ENCODE measurements at places on chromosomes 13 and 19.

GRCh38 chr13:51976423-51976822, 34.8 kb downstream of the ATP7B start:
- no peak for DNase-seq

- no peak for DNase-seq
Measured at GRCh38 chr19:50230379-50231351, 27.2 kb downstream of the MYH14 start.

- no peak for DNase-seq
Measured at GRCh38 chr13:113666329-113666670, 719 bp upstream of the GRK1 start.

- DNase-seq, result no peak
Measured at GRCh38 chr13:27259831-27260230, 8.5 kb downstream of the RPL21 start.

DNA sequence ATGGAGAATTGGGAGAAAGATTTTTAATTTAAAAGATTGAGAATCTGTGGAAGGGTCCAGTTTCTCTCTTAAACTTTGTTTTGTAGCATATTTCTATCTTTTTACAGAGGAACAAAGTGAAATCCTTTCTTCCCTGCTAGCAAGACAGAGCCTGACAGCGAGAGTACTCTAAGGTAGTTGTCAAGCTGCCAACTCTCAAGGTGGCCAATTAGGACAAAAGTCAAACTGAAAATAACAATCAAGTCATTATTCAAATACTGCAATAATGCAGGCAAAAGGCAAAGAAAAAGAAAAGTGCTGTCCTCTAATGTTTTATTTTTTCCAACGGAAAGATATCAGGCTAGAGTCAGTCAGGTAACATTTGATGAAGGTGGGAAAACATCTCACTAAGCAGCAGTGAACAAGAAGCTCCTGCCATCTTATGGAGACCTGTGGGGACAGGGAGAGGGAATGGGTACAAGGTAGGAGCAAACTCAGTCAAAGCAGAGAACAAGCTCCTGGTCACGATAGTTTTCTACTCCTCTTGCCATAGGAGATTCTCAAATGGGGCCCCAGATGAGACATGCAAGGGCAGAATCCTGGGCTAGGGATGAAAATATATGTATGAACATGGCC, 801.9 kb upstream of the SLITRK1 start:
- no peak for DNase-seq

GRCh38 chr19:7678971-7679751, 1.5 kb upstream of the TRAPPC5 start:
- DNase-seq, result no peak

DNA sequence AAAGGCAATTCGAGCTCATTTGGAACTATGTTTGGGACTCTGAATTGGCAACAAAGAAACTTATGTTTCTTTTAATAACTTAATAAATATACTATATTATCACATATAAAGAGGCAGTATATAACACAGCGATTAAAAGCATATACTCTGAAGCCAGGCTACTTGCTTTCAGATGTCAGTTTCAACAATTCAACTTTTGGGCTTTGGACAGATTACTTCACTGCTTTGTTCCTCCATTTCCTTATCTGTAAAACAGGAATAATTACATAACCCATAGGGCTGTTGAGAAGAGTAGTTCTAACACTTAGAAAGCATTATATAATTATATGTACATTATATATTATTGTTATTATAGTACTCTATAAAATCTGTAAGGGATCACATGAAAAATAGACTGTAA, 107.2 kb downstream of the EDNRB start:
- DNase-seq, result no peak

GRCh38 chr19:51327066-51328001, 14.6 kb downstream of the VSIG10L start:
- DNase-seq, result no peak

DNA sequence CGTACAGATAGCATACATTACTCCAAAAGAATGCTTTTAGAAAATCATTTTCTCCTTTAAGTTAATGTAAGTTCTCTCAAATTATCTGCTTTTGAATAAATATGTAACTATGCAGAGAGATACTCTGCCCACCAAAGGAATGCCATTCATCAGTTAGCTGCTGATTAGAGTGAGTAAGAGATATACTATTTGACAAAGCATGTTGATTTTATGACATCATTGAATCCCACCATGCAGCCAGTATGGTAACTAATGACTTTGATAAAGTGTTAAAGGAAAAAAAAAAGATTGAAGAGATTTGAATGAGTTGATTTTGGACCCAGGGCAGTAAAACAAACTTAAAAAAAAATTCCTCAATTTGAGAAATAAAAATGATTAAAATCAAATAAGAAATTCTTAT, 521.5 kb downstream of the SLITRK6 start:
- DNase-seq, result no peak

GRCh38 chr13:30346153-30346788, 38.9 kb upstream of the KATNAL1 start:
- DNase-seq, result no peak

DNA sequence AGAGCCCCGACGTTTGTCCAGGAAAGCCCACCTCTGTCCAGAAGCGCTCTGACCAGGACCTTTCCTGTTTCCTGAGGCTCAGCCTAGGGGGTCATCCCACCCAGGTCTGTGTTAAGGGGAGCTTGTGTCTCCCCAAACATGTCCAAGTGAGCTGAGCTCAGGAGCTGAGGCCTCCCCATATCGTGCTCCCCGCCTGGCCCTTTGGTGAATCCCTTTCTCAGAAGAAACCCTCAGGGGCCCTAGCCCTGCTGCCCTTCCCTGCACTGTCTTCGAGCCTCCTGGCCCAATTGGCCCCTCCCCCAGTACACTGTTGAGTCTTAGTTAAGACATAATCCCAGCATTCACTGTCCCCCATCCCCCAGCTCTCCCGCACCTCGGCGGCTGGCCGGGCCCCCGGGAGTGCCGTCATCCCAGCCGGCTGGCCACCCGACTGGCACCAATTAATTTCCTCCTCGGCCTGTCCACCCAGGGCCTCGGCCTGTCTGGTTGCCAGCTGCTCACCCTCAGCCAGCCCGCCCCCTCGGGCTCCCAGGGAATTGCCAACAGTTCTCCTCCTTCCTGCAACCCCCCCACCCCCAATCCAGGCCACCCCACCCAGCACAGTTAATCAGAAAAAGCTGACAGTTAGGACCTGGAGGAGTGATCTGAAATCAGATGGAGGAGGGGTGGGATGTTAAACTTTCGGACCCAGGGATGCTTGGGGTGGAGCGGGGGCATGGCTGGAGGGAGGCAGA, 13.6 kb downstream of the IER2 start:
- no peak for DNase-seq

GRCh38 chr13:38173403-38173802, 176.2 kb upstream of the UFM1 start:
- no peak for DNase-seq

DNA sequence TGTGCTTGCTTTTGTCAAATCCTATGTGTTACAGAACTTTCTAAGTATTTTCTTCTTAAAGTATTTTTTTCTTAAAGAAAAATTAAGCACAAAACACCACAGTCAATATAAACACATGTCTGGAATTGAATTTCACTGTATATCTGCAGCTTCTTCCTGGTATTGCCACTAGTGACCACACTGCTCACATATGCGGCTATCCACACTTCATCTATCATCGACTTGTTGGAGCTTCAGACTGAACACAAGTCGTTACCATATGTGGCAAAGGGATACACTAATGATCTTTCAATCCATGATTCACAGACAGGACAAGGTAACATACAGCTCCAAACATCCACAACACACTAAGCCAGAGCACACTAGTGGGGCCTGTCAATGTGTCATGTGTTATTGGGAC, 498.4 kb upstream of the ARGLU1 start:
- DNase-seq, result no peak

- no peak for DNase-seq
Measured at GRCh38 chr13:74251778-74252519, 117.7 kb upstream of the KLF12 start.

- DNase-seq, result no peak
Measured at GRCh38 chr19:17441241-17442021, 7.0 kb downstream of the TMEM221 start.

GRCh38 chr13:28470296-28470695, 24.6 kb downstream of the FLT1 start:
- no peak for DNase-seq

DNA sequence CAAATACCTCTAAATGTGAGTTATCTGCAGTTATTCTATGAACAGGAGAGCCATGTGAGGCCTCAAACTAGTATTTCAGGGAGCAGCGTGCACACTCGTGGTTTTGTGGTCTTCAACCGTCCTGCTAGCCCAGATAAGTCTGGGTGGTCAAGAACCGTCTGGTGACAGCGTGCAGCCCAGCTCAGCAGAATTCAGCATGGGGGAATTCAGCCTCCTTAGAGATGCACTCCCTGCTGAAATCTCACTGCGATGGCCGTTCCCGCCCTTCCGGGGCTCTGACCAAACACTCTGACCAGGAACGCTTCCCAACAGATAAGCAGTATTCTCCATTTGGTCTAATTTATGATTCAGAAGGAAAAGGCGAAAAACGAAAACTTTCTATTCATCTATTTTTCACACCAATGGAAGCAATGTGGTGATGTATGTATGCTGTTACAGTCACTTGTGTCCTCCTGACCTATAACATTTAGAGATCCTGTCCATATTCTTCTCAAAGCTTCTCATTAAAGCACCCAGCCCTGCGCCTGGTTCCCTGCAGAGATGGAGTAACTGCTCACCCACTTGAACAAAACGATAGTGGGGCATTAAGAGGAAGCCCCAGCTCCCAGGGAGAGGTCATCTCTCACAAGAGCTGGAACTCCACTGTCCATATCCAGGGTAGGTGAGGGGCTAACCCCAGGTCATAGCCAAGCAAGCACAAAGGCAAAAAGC, 2.9 kb downstream of the ANKRD27 start:
- DNase-seq, result no peak

- no peak for DNase-seq
Measured at GRCh38 chr19:5717215-5717935, 2.6 kb downstream of the LONP1 start.

GRCh38 chr13:35514061-35514477, 37.6 kb upstream of the MAB21L1 start:
- DNase-seq, result no peak

DNA sequence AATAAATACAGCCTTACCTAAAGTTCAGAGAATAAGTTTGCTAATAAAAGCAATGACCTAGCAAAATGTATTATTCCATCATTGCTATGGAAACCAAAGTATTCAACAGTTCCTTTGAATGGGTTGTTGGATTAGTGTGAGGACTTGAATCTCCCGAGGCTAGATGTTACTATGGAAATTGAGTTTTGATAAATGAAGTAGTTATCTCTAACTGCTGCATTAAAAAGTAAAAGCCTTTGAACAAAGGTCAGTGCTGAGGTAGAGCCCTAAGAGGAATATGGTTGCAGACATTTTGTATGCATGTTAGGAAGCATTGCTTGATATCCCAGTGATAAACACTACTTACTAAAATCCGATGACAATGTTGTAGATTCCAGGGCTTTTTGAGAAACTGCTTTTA, 6.2 kb downstream of the KLF5 start:
- no peak for DNase-seq

GRCh38 chr13:111668451-111668850, 348.0 kb downstream of the TEX29 start:
- DNase-seq, result no peak

- DNase-seq, result no peak
Measured at GRCh38 chr19:12792051-12792852, 966 bp downstream of the JUNB start.

GRCh38 chr19:49930483-49931011, 1.2 kb upstream of the NUP62 start:
- no peak for DNase-seq

DNA sequence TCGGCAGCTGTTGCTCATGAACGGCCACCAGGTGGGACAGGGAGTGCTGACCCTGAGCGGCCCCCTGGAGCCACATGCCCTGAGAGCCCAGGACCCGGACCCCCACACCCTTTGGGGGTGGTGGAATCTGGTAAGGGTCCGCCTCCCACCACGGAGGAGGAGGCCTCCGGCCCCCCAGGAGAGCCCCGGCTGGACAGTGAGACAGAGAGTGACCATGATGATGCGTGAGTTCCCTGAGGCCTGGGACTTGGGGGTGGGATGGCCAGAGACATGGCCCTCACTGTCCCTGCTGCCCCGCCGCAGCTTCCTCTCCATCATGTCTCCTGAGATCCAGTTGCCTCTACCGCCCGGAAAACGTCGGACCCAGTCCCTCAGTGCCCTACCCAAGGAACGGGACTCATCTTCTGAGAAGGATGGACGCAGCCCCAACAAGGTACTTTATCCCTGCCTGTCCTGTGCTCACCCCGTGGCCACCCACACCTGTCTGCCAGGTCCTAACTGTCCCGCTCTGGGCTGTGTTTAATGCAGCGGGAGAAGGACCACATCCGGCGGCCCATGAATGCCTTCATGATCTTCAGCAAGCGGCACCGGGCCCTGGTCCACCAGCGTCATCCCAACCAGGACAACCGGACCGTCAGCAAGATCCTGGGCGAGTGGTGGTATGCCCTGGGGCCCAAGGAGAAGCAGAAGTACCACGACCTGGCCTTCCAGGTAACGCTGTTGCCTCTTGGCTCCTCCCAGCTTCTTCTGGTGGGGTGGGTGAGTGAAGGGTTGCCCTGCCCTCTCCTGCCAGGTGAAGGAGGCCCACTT, 14.7 kb upstream of the PRR19 start:
- DNase-seq, result no peak

DNA sequence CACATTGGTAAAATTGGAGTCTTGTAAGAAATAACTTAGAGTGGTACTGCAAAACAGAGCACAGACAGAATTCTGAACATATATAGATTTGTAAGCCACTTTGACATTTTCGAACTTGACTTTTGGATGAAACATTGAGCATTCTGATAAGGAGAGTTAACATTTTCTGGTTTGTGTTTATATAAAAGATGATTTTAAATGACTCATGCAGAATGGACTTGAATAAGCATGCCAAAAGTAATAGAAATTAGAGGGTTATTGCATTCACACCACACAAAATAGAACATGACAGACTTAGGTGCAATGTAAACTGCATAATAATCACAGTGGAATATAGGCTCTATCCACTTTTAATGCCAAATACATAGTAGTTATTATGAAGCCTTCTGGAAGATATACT, 507.0 kb downstream of the DACH1 start:
- no peak for DNase-seq

DNA sequence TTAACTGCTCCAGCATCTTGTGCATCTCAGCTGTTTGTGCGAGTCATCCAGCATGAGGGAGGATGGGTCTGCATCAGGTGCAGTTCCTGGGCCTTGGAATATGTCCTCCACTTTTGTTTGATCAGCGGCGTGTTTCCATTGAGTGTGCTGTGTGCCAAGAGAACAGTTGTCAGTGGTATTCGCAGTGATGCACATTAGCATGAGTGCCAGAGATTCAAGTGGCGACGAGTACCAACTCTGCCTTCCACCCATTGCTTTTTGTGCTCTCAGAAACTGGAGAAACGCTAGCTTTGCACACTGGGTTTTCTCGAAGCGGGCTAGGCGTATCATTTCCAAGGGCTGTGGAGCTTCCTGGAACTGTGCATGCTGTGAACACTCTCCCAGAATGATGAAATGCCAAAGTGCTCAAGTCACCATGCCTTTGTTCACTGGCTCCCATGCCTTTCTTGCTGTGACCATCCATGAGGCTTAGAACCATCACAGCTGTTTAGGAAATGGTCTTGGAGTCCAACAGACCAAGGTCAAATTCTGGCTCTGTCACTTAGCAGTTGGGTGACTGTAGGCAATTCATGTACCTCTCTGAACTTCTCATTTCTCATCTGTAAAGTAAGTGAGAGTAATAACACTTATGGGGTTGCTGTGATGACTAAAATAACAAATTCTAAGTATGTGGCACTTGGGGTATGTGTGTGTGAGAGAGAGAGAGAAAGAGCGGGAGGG, 18.4 kb downstream of the LRCH1 start:
- no peak for DNase-seq
